ENCODE measurements at places on chromosomes 12 and 14.

DNA sequence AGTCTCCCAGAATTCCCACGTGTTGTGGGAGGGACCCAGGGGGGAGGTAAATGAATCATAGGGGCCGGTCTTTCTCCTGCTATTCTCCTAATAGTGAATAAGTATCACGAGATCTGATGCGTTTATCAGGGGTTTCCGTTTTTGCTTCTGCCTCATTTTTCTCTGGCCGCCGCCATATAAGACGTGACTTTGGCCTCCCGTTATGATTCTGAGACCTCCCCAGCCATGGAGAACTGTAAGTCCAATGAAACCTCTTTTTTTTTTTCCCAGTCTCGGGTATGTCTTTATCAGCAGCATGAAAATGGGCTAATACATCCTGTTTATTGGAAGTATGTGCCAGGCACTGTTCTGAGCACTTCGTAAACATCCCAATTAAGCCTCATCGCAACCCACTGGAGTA lies 788 bp downstream of the KRT72 start:
- DNase-seq: no peak

DNA sequence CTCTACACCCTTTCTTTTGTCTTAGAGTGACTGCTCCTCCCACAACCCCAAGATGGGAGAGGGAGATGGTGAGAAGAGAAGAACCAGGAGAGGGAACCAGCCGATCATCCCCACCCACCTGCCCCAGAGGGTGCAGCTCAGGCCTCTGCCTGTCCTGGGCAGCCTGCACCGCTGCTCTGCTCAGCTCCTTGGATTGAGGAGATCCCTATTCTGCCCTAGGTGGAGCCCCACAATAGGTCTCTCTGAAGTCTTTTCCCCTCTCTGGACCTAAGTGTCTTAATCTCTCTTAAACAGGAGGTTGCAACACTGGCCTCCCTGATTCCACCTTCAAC lies 2.2 kb downstream of the ANKRD33 start:
- DNase-seq: no peak

DNA sequence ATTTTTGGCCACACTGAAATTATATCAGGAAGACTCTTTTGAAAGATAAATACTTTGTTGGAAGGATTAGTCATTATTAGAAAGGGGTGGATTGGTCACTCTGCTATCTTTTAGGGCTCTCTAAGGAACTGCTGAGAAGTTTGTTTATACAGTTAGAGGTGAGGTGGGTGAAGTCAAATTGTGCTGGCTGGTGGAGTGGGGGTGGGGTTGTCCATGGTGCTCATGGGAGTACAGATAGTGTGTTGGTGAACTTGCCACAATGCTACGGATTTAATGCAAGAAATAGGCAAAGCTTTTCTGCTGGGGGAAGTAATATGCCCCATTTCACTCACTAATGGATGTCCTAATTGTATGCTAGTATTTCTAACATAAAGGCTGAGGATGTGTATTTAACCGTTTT lies 35.8 kb downstream of the SUSD6 start:
- no peak for DNase-seq

- DNase-seq: no peak
Measured at GRCh38 chr12:94979941-94980340, 23.6 kb downstream of the NDUFA12 start.

- DNase-seq: no peak
Measured at GRCh38 chr14:65077318-65077717, 25.0 kb downstream of the MAX start.

- DNase-seq: no peak
Measured at GRCh38 chr14:77812028-77812427, 12.1 kb downstream of the ADCK1 start.

DNA sequence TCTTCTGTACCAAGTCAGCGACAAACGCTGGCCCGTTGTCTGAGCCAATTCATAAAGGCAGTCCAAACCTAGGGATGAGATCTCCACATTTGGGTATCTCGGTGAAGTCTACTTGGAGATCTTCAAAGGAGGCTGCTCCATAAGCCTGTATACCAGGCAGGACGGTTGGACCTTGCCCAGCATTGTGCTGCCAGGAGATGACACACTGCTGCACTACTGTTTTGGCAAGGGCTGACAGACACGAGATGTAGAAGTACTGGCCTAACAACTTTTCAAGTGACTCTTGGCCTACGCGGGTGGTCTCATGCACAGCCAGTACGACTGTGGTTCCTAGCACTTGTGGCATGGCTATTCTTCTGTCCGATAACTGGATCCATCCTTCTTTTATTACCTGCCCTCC lies 135.3 kb downstream of the SLC38A6 start:
- DNase-seq: no peak

DNA sequence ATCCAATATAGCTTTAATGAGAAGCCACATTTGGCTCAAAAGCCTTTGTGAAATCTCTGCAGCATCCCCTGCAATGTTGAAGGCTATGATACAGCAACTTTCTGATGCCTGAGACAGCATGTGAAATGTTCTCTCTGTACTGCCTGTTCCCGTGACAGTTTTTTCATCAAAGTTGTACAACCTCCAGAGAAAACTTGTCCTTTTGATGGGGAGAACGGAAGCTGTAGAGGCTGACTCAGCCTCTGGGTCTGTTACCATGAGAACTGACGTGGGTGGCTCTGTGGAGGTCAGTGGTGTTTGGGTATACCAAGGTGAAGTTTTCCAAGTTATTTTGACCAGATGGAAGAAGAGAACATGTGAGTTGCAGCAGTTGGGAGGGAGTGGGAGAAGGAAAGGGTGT lies 17.0 kb downstream of the SLC4A8 start:
- DNase-seq: no peak

DNA sequence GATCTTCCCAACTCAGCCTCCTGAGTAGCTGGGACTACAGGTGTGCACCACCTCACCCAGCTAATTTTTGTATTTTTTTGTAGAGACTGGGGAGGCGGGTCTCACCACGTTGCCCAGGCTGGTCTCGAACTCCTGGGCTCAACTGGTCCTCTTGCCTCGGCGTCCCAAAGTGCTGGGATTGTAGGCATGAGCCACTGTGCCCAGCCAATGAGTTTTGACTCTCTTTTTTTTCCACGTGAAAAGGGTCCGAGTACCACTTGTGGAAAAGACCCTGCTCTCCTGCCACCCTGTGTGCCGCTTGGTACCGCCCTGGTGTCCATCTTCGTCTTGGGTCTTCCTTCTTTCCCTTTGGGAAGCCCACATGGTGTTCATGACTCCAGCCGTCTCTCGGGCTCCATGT lies 17.6 kb downstream of the TEDC1 start:
- no peak for DNase-seq

DNA sequence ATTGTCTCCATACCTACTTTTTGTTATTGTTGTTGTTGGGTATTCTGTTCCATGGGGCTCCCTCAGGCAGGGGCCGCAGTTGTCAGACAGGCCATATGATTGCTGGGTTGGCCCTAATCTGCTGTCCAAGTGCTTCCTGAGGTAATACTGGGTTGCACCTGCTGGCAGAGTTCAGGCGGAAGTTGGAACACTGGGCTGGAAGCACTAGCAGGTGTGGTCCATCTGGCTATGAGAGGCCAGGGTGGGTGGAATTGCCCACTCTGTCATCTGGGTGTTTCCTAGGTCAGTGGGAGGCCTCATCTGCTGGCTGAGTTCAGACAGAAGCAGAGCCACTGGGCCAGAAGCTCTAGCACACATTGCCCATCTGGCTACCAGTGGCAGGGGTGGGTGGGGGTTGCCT lies 81.3 kb upstream of the NID2 start:
- DNase-seq: no peak

GRCh38 chr12:113862590-113863454 lies 103.3 kb downstream of the RBM19 start:
- DNase-seq: no peak

GRCh38 chr14:80958939-80959338 lies 3.5 kb downstream of the TSHR start:
- no peak for DNase-seq

GRCh38 chr12:4112734-4113325 lies 160.7 kb upstream of the CCND2 start:
- no peak for DNase-seq

GRCh38 chr12:41250748-41251147 lies 62.6 kb downstream of the PDZRN4 start:
- DNase-seq: no peak

DNA sequence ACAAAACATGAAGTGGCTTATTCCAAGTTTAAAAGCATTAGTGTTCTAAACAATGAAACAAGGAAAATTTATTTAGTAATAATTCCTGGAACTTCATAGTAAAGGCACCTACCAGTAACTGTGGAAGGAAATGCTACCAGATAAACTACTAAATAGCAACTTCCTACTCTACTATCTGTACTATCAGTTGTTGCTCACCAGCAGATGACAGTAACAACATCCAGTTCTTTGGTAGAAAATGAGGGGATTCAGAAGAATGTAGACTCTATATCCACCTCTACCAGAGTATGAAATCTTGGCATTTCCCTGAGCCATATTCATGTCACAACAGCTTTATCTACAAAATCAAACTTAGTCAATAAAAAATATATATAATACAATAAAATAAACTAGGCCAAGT lies 3.1 kb downstream of the ENTPD5 start:
- no peak for DNase-seq

DNA sequence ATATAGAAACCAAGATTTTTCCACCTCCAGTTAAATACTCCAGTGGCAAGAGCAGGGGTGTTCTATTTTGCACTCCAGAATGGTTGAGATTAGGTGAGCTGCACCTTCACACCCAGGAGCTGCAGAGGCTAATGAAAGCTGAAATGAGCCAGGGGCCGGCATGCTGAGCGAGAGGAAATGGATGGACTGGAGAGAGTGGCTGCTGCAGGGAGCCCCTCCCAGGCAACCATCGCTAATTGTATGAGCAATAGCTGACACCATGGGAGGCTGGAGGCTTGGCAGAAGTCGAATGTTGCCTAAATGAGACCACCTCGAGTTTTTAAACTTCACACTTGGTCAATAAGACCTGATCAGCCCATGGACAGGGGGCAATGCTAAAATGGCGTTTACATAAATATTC lies 301.8 kb upstream of the TMPO start:
- DNase-seq: no peak

- no peak for DNase-seq
Measured at GRCh38 chr12:62021808-62022207, 238.4 kb upstream of the USP15 start.

DNA sequence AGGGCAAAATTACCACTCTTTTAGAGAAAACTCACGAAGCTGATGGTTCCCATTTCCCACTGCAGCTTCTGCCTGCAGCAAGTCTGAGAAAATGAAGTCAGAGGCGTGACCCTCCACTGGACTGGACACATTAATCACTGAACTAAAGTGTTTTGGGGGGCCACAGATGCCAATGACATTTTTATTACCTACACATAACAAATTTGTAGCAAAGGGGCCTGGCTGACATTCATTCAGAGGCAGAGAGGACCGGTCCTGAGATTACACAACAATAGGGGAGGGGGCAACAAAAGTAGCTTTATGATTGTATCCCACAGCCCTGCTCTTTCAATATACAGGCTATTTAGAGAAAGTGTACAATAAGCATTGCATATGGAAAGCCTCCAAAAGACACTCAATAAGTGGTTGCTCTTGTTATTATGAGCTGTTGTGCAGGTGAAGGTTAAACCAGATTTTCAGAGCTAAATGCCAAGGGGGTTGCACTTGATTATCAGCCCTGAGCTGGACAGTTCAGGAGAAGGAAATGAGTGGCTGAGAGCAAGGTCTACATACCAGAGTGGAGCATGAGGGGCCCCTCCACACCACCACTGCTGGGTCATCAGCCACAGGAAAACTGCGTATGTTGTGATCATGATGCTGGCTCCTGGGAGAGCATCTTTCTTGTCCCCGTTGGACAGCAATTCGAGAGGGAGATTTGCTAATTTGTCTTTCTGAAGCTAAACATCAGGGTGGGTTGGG lies 41.5 kb upstream of the CCDC60 start:
- DNase-seq: no peak

- no peak for DNase-seq
Measured at GRCh38 chr12:7934091-7934888, 1.7 kb downstream of the SLC2A3 start.

DNA sequence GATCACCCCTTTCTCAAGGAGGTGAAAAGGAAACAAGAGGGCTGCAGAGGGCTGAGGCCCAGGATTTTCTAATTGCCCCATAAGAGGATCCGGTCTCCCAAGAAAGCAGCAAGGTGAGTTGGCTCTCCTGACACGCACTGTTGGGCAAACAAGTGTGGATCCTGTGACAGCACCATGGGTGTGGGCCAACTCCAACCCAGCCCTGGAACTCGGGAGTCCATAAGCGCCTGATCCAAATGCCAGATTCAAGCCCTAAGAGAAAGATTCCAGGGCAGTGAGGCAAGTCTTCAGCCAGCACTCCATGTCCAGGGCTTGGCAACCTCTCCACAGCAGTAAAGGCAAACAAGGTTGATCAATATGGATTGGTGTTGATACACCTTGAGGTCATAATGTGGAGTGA lies 33.1 kb downstream of the KCNA5 start:
- DNase-seq: no peak

- DNase-seq: no peak
Measured at GRCh38 chr14:88660056-88660455, 97.2 kb downstream of the ZC3H14 start.

DNA sequence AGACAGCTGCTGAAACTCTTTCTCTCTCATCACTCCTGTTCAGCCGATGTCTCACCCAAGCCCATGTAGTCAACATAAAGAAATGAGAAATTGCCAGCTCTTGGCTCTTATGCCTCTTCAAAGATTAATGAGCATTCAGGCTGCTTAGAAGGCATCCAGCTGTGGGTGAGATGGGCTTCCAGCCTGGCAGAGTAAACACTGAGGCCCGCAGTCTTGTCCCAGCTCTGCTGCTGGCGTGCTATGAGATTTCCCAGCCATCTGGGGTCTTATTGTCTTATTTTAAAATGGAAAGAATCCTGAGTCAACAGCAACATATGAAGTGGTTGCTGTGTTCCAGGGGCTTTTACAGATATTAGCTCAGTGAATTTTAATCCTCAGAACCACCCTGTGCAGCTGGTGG lies 12.6 kb downstream of the RXYLT1 start:
- DNase-seq: no peak

DNA sequence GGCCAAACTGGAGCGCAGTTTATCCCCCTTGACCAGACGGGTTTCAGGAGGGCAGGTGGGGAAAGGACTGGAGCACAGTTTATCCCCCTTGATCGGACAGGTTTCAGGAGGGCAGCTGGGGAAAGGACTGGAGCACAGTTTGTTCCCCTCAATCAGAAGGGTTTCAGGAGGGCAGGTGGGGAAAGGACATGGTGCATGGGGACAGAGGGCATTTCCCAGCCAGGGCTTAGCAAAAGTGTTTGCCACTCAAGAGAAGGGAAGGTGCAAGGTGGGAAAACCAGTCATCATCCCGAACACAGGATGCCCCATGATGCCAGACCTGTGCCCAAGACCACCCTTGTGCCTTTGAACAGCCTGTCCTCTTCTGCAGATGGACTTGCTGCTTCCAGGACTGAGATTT lies 54.7 kb downstream of the SPTB start:
- DNase-seq: no peak

GRCh38 chr14:67710209-67710608 lies 8.5 kb downstream of the RDH12 start:
- no peak for DNase-seq
